ENCODE measurements at places on chromosomes 2 and 18.

DNA sequence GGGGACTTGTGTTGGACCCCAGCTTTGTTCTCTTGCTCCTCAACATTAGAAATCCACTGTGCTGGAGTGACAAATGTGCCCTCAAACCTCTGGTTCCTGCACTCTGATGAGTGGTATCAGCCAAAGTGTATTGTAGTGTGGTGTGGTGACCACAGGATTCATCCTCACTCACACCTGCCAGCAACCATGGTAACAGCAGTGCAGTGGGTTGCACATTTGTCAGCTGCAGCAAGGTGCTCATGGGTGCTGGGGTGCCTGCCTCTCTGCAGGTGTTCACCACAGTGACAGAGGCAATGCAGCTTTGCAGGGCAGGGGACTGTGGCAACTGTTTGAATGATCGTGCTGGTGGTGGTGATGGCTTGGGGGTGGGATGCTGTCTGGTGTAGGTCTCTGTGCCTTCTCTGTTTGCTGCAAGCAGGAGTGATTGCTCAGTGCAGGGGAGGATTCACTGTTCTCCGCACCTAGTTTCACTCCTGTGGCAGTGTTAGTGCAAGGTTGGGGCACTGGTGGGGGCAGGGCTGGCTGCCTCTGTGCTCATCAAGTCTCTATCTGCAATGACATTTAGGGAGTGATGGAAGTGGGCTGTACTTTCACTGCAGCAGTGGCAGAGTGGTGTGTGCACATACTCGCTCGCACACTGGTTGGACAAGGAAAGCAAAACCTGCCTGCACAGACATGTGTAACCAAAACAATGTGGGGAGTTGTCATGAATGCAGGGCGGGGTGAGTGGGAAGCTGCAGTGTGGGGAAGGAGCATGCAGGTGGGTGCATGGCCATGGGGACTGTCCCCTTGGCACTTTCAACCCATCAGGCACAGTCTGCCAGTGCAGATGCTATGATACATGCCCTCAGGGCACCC, 301.1 kb downstream of the PIK3C3 start:
- DNase-seq, result no peak

DNA sequence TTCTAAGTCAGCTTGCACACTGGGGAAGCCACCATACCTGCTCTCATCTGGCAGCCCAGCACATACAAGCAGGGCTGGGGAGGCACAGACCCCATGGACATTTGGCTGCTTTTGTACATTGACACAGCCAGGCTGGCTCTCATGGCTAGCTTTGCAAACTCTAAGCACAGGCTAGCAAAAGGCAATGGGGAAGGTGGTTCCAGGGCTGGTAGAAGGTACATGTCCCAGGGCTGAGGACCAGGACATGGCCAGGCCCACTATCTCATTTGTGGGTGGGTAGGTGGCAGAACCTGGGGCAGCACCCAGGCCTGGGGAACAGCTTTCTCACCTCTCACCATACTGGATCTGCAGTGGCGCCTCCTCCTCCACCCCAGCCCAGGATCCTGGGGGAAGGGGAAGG, 90.9 kb downstream of the HS1BP3 start:
- no peak for DNase-seq

GRCh38 chr2:71546777-71547281, 93.5 kb downstream of the DYSF start:
- no peak for DNase-seq

DNA sequence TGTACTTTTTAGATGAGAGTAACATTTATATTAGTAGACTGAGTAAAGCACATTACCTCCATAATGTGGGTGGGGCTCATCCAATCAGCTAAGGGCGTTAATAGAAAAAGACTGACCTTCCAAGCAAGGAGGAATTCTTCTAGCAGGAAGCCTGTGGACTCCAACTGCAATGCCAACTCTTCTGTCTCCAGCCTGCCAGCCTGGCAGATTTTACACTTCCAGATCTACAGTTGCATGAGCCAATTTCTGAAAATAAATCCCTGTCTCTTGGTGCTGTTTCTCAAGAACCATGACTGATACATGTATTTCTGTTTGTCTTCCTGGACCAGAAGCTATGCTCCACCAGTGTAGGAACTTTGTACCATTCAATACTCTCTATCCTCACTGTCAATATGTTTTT, 69.0 kb upstream of the LMAN1 start:
- DNase-seq, result no peak

- no peak for DNase-seq
Measured at GRCh38 chr18:36947820-36948348, 119.0 kb downstream of the KIAA1328 start.

DNA sequence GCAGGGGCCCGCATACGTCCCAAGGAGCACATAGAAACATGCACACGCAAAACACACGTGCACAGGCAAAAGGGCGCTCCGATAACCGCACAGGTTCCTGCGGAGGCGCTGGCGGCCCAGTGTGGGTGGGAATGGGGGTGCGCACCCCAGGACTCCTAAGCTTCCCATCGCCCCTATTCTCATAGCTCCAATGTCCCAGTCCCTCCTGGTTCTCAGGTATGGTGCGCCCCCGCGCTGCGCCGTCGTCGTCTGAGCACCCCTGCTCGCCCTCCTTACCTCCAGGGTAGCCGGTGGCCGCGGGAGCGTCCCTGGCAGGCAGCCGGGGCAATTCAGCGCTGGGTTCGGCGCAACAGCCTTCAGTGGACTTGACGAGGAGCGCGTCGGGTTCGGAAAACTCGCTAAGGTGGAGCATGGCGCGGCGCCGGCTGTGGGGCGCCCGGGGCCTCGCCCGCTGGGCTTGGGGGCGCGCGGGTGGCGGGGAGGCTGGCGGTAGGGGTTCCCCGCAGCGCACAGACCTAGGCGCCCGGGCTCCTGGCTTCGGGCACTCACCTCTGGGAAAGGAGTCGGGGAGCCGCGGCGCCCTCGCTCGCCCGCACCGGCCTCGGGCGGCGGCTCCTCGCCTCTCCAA, 328 bp downstream of the EGR4 start:
- DNase-seq, result no peak

- DNase-seq, result no peak
Measured at GRCh38 chr18:26540043-26540628, 8.2 kb downstream of the KCTD1 start.

GRCh38 chr2:129611471-129611870, 368.0 kb upstream of the RAB6C start:
- DNase-seq, result no peak

GRCh38 chr2:46229134-46230063, 67.8 kb upstream of the EPAS1 start:
- no peak for DNase-seq

- no peak for DNase-seq
Measured at GRCh38 chr2:118861242-118861641, 13.8 kb upstream of the EN1 start.

DNA sequence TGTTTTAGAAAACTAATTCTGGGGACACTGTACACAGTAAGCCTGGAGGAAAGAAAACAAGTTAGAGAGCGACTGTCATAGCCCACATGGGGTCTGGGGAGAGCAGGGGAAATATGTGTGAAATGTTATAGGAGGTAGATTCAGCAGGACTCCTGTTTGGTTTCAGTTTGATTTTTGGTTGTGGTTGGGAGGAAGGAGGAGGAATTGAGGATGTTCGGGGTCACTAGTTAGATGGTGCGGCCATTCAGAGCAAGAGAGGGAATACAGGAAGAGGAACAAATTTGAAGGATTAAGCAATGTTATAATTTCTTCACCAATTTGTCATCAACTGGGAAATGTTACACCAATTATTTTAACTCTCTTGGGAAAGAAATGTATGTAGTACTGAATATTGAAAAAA, 25.1 kb downstream of the TTC39C start:
- DNase-seq, result no peak
